Activated CD4-positive, alpha-beta T cell treated with anti-CD3 and anti-CD28 coated beads, Interleukin-2, amount 10 ng/mL, durations not matched to agents 7 days and 5 days (primary cell): ENCODE measurements at places on chromosomes 5 and 9. TPM values are rescaled to one million over a fixed set of nuclear protein-coding genes. Genes with fewer than 3 reads are reported as not detected.

GRCh38 chr5:156591631-156592030, 258.5 kb upstream of the PPP1R2B start:
- H3K27me3 ChIP-seq: peaks cover 32% of the 10 kb centered on the region
- no peak overlapping the region for H3K4me3 ChIP-seq
- no peaks in the 10 kb centered on the region for H3K4me1 ChIP-seq
- no peaks in the 10 kb centered on the region for H3K36me3 ChIP-seq
- no peak for DNase-seq
- no peak overlapping the region for H3K27ac ChIP-seq

IL3 gene
- 0.40 TPM for total RNA-seq

GRCh38 chr5:172668594-172669071, 27.6 kb downstream of the NEURL1B start:
- DNase-seq: no peak
- H3K4me3 ChIP-seq: no peak overlapping the region
- no peak overlapping the region for H3K27ac ChIP-seq
- H3K27me3 ChIP-seq: peaks cover 4% of the 10 kb centered on the region
- no peaks in the 10 kb centered on the region for H3K36me3 ChIP-seq

LMX1B gene
- not detected for total RNA-seq

EIF4E1B gene
- not detected for total RNA-seq

ORM1 gene
- not detected for total RNA-seq

GRCh38 chr5:125348221-125348692, 601.8 kb upstream of the ZNF608 start:
- H3K36me3 ChIP-seq: no peaks in the 10 kb centered on the region
- no peaks in the 10 kb centered on the region for H3K27me3 ChIP-seq
- no peak overlapping the region for H3K4me3 ChIP-seq
- H3K4me1 ChIP-seq: no peaks in the 10 kb centered on the region
- DNase-seq: no peak

GRCh38 chr5:32406650-32407049, 37.9 kb downstream of the ZFR start:
- no peak for DNase-seq
- H3K36me3 ChIP-seq: peaks cover 39% of the 10 kb centered on the region
- H3K4me1 ChIP-seq: no peaks in the 10 kb centered on the region
- no peak overlapping the region for H3K4me3 ChIP-seq

- H3K4me1 ChIP-seq: no peaks in the 10 kb centered on the region
- no peak overlapping the region for H3K4me3 ChIP-seq
- H3K27me3 ChIP-seq: no peaks in the 10 kb centered on the region
- no peak for DNase-seq
- H3K27ac ChIP-seq: no peak overlapping the region
- no peaks in the 10 kb centered on the region for H3K36me3 ChIP-seq
Observed at GRCh38 chr9:105971986-105972385, 277.6 kb downstream of the TMEM38B start.

GRCh38 chr9:127277099-127277498, 12.5 kb downstream of the GARNL3 start:
- H3K4me3 ChIP-seq: no peak overlapping the region
- H3K27ac ChIP-seq: no peak overlapping the region
- no peak for DNase-seq
- peaks cover 24% of the 10 kb centered on the region for H3K27me3 ChIP-seq
- no peaks in the 10 kb centered on the region for H3K36me3 ChIP-seq

- H3K4me1 ChIP-seq: peaks cover 33% of the 10 kb centered on the region
- DNase-seq: no peak
- no peaks in the 10 kb centered on the region for H3K27me3 ChIP-seq
- H3K4me3 ChIP-seq: no peak overlapping the region
Observed at GRCh38 chr5:81297531-81297930, 3.9 kb upstream of the ZCCHC9 start.

ECSCR gene
- total RNA-seq: 0.45 TPM

CFAP77 gene
- not detected for total RNA-seq

DNA sequence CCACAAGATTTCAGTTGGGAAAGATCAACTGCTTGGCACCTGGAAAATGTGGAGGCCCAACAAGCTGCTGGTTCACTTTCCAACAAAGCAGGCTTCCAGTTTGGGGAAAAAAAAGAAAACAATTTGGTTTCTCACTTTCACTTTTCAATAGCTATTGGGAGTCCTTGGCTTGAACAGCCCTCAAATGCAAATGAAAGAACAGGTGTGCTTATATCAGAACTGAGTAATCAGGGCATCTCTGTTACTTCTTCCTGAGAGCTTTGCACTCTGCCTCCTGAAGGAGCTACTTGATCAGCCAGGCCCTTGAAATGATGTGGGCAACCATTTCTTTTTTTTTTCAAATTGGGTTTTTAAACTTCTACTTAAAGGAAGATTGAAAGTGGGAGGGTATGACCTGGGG, 73.5 kb downstream of the MFAP3 start:
- DNase-seq: no peak
- no peaks in the 10 kb centered on the region for H3K36me3 ChIP-seq
- H3K27me3 ChIP-seq: no peaks in the 10 kb centered on the region
- peaks cover 11% of the 10 kb centered on the region for H3K4me1 ChIP-seq
- H3K4me3 ChIP-seq: no peak overlapping the region

FBP2 gene
- total RNA-seq: not detected

MYMK gene
- not detected for total RNA-seq

MED7 gene
- 12.1 TPM for total RNA-seq

- H3K4me3 ChIP-seq: no peak overlapping the region
- H3K27ac ChIP-seq: no peak overlapping the region
- DNase-seq: no peak
- H3K27me3 ChIP-seq: peaks cover 7% of the 10 kb centered on the region
- no peaks in the 10 kb centered on the region for H3K36me3 ChIP-seq
- no peaks in the 10 kb centered on the region for H3K4me1 ChIP-seq
Observed at GRCh38 chr5:112344540-112344939, 74.5 kb downstream of the EPB41L4A start.

DNA sequence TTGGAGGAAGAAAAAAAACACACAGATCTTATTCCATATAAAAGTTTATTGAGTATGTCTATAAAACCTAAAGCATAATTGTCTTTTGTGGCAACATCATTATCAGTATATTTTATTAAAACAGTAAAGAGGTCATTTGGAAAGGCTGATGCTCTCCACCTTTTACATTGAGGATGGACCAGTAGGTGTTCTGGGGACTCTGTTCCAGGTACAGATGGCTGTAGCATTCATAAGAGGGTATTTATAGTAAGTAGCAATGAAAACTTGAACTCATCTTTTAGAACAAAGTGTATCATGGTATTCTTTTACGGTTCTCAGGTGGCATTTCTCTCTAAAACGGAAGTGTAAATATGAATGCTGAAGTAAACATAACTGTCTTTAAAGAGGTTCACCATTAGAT, 1.8 kb downstream of the GABRA6 start:
- no peaks in the 10 kb centered on the region for H3K27me3 ChIP-seq
- H3K27ac ChIP-seq: no peak overlapping the region
- H3K4me3 ChIP-seq: no peak overlapping the region
- H3K4me1 ChIP-seq: no peaks in the 10 kb centered on the region
- no peak for DNase-seq
- no peaks in the 10 kb centered on the region for H3K36me3 ChIP-seq

- H3K27ac ChIP-seq: no peak overlapping the region
- no peaks in the 10 kb centered on the region for H3K4me1 ChIP-seq
- no peaks in the 10 kb centered on the region for H3K36me3 ChIP-seq
- H3K4me3 ChIP-seq: no peak overlapping the region
Observed at GRCh38 chr9:98879094-98879962, 64.4 kb upstream of the COL15A1 start.

DNA sequence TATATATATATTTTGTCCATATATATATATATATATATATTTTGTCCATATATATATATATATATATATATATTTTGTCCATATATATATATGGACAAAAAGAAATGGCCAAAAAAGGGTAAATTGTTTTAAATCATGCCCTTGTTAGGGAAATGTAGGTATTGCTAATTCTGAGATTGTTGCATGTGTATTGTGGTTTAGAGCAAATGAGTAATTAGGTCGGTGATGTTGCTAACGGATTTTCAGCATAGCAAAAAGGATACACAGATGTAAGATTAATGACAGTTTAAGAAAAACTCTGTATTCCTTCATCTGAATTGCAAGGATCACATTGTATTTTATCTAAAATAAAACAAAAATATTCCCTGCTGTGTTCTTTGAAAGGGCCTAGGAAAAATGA, 40.2 kb downstream of the OSTF1 start:
- H3K4me1 ChIP-seq: peaks cover 43% of the 10 kb centered on the region
- peaks cover 61% of the 10 kb centered on the region for H3K36me3 ChIP-seq
- H3K27me3 ChIP-seq: no peaks in the 10 kb centered on the region

UGT3A2 gene
- total RNA-seq: not detected

GRCh38 chr9:79224672-79225433, 346.9 kb upstream of the TLE4 start:
- H3K36me3 ChIP-seq: no peaks in the 10 kb centered on the region
- no peak overlapping the region for H3K27ac ChIP-seq
- no peaks in the 10 kb centered on the region for H3K4me1 ChIP-seq
- no peak overlapping the region for H3K4me3 ChIP-seq

F2R gene
- 5.9 TPM for total RNA-seq

DNA sequence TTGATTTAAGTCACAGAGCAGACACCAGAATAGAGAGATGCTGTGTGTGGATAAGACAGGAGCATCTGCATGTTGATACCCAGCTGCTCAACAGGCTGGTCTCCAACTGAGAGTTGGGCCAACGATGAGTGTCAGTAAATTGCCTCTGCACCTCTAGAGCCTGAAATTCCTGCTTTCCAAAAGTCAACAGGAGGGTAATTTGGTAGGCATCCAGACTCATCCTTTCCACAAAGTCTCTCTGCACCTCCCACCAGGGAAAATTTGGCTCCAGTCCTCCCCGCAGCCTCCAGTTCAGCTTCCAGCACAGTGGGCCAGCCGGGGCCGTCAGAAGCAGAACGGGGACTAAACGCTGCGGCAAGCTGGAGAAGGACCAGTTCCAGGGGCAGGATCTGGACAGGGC, 136.9 kb downstream of the RFK start:
- no peak overlapping the region for H3K4me3 ChIP-seq
- H3K27me3 ChIP-seq: no peaks in the 10 kb centered on the region
- DNase-seq: no peak
- H3K27ac ChIP-seq: no peak overlapping the region

DNA sequence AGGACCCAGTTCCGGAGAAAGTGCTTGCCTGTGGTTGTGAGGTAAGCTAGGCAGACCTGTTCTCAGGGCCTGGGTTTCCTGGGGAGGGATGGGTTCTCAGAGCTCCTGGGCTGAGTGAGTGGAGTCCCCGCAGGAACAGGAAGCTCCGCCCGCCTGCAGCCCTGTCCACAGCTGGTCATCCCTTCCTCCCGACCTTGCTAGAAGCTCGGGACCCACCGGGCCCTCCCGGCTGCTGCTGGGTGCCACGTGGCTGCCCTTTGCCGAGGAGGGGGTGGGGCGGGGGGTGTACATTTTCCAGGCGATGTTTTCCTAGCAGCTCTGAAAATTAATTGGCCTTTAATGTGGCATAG, 198.1 kb downstream of the C9orf50 start:
- no peaks in the 10 kb centered on the region for H3K36me3 ChIP-seq
- no peak overlapping the region for H3K27ac ChIP-seq
- peaks cover 4% of the 10 kb centered on the region for H3K27me3 ChIP-seq
- peaks cover 12% of the 10 kb centered on the region for H3K4me1 ChIP-seq
- no peak for DNase-seq

DNA sequence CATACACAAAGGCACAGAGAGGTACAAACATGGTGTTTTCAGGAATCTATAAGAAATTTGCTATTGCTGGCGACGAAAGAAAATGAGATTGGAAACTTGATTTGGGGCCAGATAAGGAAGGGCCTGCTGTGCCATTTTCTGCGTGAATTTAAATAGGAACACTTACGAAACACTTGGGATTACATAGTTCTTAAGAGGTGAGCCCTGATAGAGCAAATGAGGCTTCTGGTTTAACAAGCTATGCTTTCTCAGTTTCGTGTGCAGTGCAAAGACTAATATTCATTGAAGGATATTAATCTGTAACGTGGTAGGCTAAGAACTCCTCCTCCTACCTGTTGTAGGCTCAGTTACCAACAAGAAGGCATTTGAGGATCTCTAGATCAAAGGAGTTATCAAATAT, 93.1 kb downstream of the CDK5RAP2 start:
- DNase-seq: no peak
- no peak overlapping the region for H3K27ac ChIP-seq
- H3K36me3 ChIP-seq: peaks cover 57% of the 10 kb centered on the region
- peaks cover 11% of the 10 kb centered on the region for H3K4me1 ChIP-seq

DNA sequence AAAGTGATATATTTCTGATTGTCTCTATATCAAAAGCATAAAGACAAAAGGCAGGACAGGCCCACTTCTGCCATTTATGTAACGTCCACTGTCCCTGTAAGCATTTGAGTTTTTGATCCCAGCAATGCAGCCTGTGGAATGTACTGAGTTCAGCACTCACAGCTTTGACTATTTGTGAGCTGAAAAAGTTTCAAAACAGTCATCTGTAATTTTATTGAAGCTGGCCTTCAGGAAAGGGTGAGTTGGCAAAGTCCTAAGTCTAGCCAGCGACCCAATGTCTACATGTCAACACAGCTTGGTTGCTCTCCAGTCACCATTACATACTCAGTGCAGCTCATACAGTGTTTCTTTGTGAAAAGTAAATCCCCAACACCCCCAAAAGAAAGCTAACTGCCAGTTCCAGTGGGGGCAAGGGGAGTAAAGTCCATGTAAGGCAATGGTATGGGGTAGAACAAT, 9.7 kb downstream of the LIFR start:
- peaks cover 18% of the 10 kb centered on the region for H3K27me3 ChIP-seq
- H3K4me3 ChIP-seq: no peak overlapping the region
- DNase-seq: no peak
- no peaks in the 10 kb centered on the region for H3K4me1 ChIP-seq
- no peaks in the 10 kb centered on the region for H3K36me3 ChIP-seq

- H3K27me3 ChIP-seq: no peaks in the 10 kb centered on the region
- no peaks in the 10 kb centered on the region for H3K4me1 ChIP-seq
- no peak overlapping the region for H3K27ac ChIP-seq
- H3K36me3 ChIP-seq: no peaks in the 10 kb centered on the region
- DNase-seq: no peak
Observed at GRCh38 chr5:127925916-127926315, 157.7 kb upstream of the SLC12A2 start.

GRCh38 chr9:108654566-108654965, 201.2 kb downstream of the ACTL7B start:
- no peak overlapping the region for H3K27ac ChIP-seq
- no peaks in the 10 kb centered on the region for H3K27me3 ChIP-seq
- no peak for DNase-seq
- no peaks in the 10 kb centered on the region for H3K4me1 ChIP-seq
- no peaks in the 10 kb centered on the region for H3K36me3 ChIP-seq
